Stimulated activated CD4-positive, alpha-beta T cell treated with anti-CD3 and anti-CD28 coated beads, Interleukin-4, amount 100 ng/mL, for 4 hours (primary cell): ENCODE measurements at places on chromosomes 13 and 19.

DNA sequence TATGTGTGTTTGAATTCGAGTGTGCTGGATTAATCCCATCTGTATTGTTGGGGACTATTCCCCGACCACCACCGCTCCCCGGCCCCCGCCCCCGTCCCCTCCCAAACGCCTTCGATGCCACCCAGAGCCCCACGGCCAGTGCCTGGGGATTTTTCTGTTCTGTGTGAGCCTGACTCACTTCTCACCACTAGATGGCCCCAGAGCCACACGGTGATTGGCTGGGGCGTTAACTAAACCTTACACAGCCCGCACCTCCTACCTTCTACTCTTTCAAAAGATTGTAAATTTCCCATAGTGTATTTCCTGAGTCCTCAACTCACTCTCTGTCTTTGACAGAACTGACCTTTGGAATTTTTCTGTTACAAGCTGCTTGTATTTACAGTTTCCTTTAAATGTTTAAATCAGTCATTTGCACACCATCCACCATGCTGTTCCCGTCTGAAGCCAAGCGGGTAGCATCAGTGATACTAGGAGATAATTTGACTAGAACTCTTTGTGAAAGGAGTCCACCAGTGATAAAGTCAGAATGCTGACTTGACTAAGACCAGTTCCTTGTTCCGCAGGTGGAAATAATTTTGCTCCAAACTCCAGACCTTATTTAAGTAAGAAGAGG lies 61.4 kb downstream of the RFX2 start:
- peak; percentile 72 for DNase-seq

DNA sequence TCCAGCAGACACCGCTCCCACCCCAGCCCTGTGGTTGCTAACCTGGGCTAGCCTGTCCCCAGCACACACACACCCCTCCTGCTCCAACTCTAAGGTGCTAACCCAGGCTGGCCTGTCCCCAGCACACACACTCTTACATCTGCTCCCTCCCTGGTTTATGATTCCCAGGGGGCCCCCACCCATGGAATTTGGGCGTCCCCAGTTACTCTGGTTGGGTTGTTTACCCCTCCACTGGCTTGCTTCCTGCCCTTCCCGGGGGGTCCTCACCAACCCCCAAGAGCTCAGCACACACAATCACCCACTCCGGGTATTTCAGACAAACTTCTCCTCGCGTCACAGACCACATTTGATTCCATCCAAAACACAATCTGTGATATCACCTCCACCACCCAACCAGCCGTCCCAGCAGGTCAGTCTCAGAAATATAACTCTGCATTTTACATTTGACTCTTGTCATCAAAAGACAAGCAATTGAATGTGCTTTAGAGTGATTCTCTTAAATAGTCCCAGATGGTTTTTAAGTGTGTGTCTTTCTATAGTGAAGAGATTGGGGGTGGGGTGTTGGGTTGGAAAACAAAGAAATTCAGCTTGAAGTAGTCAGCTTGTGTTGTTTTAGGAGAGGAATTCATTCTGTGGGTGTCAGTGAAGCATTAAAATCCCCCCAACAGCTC lies 20.1 kb downstream of the COL4A2 start:
- no peak for DNase-seq

- no peak for DNase-seq
These were observed 4.0 kb upstream of the MAST3 start for GRCh38 chr19:18093439-18094161.

GRCh38 chr19:46082728-46083050 lies 41.8 kb downstream of the IGFL3 start:
- no peak for DNase-seq

DNA sequence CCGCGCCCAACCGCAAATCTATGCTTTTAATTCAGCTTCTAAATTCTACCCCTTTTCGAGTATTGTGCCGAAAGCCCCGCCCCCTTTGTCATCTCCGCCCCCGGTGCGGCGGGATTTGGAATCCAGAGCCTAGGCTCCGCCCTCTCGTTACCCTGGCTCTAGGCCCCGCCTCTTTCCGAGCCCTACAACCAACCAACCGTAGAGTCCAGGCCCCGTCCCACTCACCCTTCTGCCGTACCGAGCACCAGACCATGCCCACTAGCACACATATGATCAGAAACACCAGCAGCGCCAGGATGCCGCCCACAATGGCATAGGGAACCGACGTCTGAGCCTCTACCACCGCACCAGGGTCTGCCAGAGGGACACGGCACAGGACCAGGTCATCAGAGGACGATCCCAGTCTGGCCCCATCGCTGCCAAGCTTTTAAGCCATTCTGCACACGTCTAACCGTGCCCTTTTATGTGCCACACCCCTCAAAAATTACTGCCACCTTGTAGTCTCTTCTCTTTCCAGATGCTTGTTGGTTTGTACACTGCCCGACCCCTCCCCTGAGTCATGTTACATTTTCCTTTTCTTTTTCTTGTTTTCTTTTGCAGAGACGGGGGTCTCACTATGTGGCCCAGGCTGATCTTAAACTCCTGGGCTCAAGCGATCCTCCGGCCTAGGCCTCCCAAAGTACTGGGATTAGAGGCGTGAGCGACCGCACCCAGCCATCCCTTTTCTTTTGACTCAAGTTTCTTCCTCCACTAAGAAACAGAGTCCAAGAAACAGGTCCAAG lies 4.7 kb upstream of the ZNF428 start:
- DNase-seq = no peak

- DNase-seq = no peak
These were observed 12.6 kb upstream of the CSNK1A1L start for GRCh38 chr13:37118016-37118415.
